ENCODE measurements at places on chromosomes 5 and 9. TPM values are rescaled to one million over a fixed set of nuclear protein-coding genes. Genes with fewer than 3 reads are reported as not detected.

- DNase-seq = no peak
These were observed 3.2 kb downstream of the IRX2 start for GRCh38 chr5:2748179-2748860.

- DNase-seq = no peak
These were observed 322.2 kb downstream of the GLIS3 start for GRCh38 chr9:3977614-3978112.

The ZNF618 gene
- total RNA-seq = 31.5 TPM

The TAF11L10 gene
- total RNA-seq = not detected

Data from endodermal cell (in vitro differentiated cells).